BJ (cell line): ENCODE measurements at places on chromosomes 2 and 18.

- no peak for DNase-seq
Observed at GRCh38 chr18:77776104-77776503, 526.5 kb downstream of the GALR1 start.

DNA sequence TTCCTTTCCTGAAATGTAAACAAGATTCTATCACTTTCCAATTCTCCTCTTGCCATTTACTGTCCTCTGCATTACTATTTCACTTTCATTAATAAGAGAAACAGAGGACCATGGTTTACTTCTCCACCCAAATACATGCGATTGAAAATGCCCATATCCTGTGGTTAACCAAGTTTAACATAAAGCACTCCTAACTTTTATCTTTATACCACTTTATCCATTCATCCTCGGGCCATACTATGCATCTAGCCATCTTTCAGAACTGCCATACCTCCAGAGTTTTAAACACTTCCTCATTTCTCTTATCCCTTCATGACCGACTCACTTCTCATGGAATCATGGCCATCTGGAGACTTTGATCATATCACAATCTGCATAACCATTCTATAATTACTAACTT lies 1182.3 kb downstream of the CNTNAP5 start:
- DNase-seq: no peak

- no peak for DNase-seq
Observed at GRCh38 chr2:160507046-160507407, 13.4 kb upstream of the RBMS1 start.

GRCh38 chr2:44087714-44088092 lies 81.0 kb upstream of the PPM1B start:
- no peak for DNase-seq

- no peak for DNase-seq
Observed at GRCh38 chr2:227311861-227312506, 13.1 kb upstream of the MFF start.

- no peak for DNase-seq
Observed at GRCh38 chr2:179741317-179741716, 120.1 kb downstream of the ZNF385B start.

- DNase-seq: peak; percentile 4
Observed at GRCh38 chr18:21997207-21998143, 171.9 kb upstream of the GATA6 start.

DNA sequence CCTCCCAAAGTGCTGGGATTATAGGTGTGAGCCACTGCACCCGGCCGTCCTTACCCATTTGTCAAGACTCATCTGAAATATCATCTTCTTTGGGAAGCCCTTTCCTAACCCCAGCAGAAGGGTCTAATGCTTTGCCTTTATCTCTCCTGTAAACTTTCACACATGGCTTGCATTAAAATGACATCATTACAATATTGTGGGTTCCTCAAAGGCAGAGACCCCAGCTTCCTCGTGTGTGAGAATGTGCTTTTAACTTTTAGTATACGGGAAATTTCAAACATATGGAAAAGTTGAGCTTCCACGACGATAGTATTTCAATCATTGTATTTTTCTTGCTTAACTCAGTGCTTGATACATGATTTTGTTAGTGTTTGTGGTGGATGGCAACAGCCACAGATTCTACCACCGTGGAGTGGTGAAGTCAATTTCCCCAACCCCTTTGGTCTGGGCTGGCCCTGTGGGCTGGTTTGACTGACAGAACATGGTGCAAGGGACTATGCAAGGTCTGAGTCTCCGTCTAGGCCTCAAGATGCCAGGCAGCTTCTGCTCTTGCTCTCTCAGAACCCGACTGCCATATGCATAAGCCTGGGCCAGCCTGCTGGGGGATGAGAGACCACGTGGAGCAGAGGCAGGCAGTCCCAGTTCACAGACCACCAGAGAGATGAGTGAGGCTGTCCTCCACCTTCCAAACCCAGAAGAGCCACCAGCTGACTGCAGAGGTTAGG lies 39.9 kb downstream of the NGEF start:
- DNase-seq: no peak

DNA sequence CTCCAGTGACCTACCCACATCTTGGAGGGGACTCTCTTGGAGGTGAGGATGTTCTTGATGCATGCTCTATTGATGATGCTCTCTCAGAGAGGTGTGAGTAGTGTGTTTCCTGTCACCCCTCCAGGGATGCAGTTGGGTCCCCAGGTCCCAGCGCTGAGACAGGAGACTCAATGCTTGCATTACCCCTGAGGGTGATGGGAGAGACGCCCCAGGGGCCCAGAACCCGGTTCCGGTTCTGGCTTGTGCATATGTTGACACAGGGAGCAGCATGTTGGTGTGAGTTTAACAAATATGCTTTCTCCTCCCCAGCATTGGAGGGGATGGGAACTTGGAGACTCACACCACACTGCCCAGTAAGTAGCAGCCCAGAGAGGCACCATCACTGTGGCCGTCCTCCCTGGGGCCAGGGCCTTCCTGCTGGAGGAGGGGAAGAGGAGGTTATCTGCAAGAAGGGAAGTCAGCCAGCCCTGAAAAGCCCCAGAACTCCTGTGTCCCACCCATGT lies 124.5 kb downstream of the PLB1 start:
- DNase-seq: no peak
